DND-41 (cell line): ENCODE measurements at places on chromosomes 4 and X.
A peak's percentile ranks its signal among the peaks of the same experiment; 100 is the strongest.

- DNase-seq: no peak
Observed at GRCh38 chr4:186144946-186145569, 40.6 kb downstream of the FAM149A start.

DNA sequence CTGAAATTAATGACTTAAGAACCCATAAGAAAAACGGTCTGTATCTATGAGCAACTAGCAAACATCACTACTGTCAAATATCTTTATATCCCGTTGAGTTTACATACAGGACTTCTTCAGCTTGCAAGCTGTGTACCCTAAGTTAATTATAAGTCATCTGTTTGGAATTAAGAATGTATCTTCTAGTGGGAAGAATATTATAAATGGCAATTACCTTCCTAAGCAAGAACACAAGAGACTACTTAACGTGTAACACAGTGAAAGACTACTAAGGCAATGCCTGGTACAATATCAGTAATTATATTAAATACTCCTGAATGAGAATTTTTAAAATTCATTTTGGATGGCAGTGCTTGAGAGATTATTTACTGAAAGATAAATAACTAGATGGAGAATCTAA lies 58.5 kb downstream of the ADGRA3 start:
- DNase-seq: no peak

GRCh38 chr4:159107203-159107925 lies 4.5 kb downstream of the RAPGEF2 start:
- no peak for DNase-seq

- no peak for DNase-seq
Observed at GRCh38 chrX:27008486-27008885, 454.7 kb downstream of the PPP4R3C start.

GRCh38 chrX:11481035-11481434 lies 184.7 kb downstream of the ARHGAP6 start:
- DNase-seq: no peak

DNA sequence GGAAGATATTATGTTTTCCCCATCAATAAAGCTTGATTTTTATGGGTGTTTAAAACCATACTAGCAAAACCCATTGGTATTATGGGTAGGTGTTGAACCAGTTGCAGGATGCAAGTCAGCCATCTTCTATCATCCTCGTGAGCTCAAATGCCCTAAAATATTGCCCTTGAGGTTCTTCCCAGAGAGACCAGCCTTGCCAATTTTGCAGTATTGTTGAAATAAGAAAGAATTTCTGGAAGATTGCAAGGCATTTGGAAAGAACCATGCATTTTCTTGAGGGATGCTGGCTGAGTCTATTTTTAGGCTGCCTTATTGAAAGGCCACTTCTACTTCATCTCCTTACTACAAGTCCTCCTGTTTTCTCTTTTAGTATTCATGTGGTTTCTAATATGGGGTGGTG lies 60.9 kb upstream of the SOD3 start:
- no peak for DNase-seq

DNA sequence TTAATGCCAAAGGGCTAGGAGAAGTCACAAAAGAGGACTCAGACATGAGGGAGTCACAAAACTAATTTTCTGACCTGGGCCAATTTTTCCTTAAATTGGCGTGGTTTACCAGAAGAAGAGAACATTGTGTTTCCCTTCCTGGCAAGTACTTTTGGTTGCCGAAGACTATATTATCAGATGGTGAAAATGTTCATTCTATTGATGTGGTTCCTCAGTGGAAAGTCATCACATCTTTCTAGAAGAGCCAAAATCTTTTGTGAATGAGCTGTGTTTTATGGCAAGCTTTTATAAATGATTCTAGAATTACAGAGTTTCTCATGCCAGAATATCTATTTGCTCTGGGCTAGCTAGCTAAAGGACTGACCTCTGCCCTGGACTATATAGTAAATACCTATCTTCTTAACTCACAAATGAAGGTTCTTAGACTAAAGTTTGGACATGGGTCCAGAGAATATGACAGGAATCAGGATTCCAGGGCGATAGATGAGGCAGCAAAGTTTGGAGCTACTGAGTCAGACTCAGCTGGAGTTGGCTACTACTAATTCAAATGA lies 288.9 kb downstream of the IL1RAPL2 start:
- no peak for DNase-seq

GRCh38 chr4:96260064-96260682 lies 420.3 kb downstream of the PDHA2 start:
- no peak for DNase-seq

DNA sequence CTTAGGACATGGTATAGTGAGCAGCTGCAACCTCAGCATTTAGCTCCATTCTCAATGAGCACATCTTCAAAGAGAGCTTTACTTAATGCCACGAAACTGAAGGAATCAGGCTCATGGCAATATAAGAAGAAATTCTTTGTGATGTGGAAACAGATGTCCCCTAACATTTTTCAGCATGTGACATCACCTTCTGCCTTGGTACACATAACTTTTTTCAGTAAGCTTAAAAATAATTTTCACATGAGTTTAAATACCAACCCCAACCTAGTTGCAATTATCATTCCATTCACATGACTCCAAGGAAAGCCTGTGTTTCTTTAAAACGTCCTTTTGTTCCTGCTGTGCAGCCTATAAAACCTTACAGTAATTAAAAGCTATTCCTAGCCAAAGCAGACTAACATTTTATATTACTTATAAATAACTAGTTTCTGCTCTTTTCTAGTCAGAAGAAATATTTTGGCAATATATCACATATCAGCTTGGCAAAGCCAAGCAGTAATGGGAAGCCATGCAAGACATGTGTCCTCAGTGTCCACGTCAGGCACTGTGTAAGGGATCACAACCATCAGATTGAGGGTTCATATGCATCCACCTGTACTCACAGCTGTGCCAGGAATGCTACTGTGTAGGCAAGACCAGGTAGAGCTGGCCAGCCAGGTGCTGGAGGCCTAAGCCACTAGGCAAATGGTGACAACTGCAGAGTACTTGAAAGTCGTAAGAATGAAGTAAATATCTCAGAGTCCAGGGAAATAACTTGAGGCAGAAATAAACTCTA lies 466.6 kb downstream of the INPP4B start:
- no peak for DNase-seq

GRCh38 chr4:113764720-113765264 lies 3.3 kb upstream of the CAMK2D start:
- no peak for DNase-seq

DNA sequence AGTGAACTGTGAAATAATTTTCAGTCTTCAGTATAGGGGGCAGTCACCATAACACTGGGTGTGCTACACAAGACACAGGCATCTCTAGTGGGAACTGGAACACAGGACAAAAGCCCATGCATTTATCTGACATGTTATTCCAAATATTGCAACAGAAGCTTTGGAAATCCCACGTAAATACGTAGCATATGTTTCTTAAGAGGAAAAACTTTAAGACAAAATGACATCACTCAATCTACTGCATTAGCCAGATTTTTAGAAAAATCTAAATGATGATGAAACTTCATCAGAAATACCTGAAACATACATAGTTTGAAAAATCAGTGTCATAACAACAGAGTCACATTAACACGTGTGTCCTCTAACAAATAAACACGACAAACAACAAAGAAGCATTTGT lies 14.5 kb downstream of the SHISA3 start:
- no peak for DNase-seq

GRCh38 chr4:106875340-106875739 lies 160.8 kb downstream of the DKK2 start:
- no peak for DNase-seq

DNA sequence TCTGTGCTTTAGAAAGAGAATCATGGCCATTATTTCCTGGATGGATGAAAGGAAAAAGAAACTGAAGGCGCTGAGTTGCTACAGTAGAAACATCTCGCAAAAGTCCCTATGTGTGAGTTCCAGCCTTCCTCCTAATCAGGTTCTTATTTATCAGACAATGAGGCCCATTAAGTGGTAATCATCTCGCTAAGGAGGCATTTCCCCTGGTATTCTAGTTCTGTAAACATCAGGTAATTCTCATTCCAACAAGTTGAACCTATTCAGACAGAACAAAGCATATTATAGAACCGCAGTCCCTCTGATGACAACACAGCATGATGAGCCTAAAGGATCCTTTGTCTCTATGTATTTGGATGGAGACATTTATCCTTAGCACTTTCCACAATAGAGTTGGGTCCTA lies 205.7 kb upstream of the MAOA start:
- DNase-seq: no peak

DNA sequence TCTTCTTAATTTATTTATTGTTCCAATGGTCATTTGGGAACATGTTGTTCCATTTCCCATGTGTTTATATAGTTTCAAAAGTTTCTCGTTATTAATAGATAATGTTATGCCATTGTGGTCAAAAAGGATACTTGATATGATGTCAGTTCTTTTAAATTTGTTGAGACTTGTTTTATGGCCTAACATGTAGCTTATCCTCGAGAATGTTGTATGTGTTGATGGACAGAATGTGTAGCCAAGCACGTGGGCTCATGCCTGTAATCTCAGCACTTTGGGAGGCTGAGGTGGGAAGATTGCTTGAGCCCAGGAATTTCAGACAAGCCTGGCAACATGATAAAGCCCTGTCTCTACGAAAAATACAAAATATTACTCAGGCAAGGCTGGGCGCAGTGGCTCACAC lies 168.5 kb upstream of the USP38 start:
- DNase-seq: no peak

DNA sequence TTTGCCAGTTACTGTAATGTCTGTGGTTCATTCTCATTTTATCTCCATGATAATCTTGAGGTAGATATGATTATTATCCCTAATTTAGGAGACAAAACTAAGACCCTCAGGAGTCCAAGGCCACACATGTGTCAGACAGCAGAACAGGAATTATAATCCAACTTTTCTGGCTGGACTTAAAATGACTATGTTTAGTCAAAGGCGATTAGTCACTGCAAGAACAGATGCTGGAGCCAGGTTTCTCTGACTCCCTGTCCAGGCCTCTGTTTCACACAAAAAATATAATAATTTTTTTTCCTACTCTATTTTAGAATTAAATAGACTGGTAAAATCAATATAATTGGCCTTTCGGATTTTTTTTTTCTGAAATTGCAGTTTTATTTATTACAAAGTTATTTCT lies 56.7 kb upstream of the TMEM131L start:
- no peak for DNase-seq

DNA sequence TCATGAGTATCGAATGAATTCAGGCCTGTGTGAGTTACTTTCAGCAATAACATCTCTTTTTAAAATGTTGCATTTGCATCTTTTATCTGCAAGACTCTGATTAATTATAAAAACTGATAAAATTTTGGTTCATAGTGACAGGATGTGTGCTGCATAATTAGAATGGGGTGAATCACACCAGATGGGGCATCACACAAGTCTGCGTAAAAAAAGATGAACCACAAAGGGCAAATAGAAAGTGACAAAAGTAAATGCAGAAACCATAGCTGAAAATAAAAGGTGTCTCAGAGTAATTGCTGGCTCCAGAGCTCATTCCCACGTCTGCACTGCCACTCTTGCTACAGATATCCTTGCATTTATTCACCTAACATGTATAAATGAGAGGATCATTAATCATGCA lies 131.1 kb downstream of the HS3ST1 start:
- no peak for DNase-seq

- DNase-seq: no peak
Observed at GRCh38 chr4:21801661-21802385, 146.7 kb downstream of the KCNIP4 start.

DNA sequence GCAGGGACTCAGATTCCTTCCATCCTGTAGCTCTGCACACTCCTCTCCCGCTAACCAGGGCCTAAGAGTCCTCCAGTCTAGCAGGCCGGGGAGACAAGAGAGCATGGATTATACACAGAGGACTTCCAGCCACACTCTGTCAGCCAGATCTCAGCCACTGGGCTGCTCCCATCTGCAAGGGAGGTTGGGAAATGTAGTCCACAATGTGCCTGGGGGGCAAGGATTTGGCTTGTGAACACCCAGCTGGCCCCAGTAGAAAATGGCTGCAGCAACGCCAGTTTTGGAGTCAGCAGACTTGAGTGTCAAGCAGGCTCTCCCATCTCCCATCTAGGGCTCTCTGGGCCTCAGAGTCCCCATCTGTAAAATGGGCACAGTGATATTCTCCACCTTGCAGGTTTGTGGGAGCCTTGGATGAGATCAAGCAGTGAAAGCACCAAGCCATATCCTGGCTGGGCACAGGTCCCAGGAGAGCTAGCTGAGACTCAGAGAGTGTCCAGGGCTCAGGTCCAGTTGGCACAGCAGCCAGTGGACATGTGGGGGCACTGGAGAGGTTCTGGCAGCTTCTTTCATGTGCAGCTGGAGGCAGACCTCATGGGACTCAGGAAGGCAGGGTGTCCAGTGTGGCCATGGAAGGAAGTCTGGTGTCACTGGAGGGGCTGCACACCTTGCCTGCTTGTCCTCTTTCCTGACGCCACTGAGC lies 14.6 kb downstream of the PSAPL1 start:
- DNase-seq: no peak

DNA sequence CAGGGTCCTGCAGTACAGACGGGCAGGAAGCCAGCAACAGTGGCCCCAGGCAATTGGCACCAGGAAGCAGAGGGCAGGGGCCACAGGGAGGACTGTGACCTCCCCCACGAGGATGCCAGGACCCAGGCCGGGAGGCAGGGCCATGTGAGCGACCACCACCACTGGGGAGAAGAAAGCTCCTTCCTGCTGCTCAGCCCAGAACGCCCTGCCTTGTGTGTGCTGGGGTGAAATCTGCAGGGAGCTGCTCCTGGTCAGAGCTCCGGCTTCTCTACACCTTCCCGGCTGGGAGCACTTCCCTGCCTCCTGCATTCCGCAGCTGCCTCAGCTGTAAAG lies 100.4 kb downstream of the HMX1 start:
- DNase-seq: no peak

DNA sequence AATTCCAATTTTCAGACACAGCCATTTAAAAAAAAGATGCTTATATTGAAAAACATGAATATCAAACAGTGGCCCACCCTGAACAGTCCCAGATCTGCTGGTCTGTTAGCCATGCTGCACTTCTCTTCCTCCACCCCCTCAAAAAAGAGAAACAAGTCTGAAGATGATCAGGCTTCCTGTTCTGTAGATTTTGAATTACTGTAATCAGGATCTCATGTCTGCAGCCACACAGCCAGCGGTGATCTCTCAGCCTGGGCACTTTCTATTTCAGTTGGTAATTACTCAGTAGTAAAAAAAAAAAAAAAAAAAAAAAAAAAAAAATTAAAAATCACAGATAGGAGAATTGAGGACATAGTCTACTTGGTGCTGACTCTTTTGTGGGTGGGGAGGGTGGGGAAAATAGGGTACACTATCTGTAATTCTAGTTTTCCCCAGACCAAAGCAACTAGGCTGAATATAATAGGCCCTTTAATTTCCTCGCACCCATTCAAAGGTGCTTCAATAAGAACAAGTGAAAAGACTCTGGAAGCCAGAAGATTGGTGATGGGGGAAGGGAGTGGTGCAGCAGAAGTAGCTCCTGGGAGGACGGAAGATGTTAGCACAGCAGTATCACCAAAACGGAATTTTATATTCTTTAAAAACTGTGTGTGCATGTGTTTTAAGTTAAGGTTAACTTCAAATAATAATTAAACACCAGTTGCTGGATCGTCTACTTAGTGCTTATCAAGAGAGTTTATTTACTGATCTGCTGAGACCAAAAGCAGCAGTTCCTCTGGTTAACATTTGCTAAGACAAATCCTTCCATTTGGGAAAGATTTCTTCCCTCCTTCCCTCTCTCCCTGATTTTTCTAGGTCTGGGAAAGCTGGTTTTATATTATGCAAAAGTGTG lies 47.0 kb downstream of the SPRY1 start:
- peak; percentile 20 for DNase-seq

- no peak for DNase-seq
Observed at GRCh38 chr4:75057369-75057768, 124.5 kb downstream of the PARM1 start.

- DNase-seq: no peak
Observed at GRCh38 chr4:129164243-129164642, 68.3 kb downstream of the C4orf33 start.
